ENCODE measurements at places on chromosomes 2 and 18.
A peak's percentile ranks its signal among the peaks of the same experiment; 100 is the strongest.

GRCh38 chr2:112658839-112659667, 13.3 kb downstream of the SLC20A1 start:
- no peak for DNase-seq

- no peak for DNase-seq
Observed at GRCh38 chr18:54957996-54958395, 1.3 kb downstream of the CCDC68 start.

DNA sequence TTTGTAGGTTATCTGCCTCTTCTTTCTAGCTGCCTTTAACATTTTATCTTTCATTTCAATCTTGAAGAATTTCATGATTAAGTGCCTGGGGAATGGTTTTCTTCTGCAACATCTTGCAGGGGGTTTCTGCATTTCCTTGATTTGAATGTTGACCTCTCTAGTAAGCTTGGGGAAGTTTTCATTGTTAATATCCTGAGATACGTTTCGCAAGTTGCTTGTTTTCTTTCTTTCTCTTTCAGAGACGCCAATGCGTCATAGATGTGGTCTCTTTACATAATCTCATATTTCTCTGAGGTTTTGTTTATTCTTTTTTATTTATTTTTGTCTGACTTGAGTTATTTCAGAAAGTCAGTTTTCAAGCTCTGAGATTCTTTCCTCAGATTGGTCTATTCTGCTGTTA, 225.7 kb downstream of the XIRP2 start:
- no peak for DNase-seq

- no peak for DNase-seq
Observed at GRCh38 chr18:31058897-31059296, 16.4 kb upstream of the DSC3 start.

GRCh38 chr2:21422050-21422449, 298.3 kb downstream of the TDRD15 start:
- peak; percentile 29 for DNase-seq

Data from CMK (cell line).